ENCODE measurements at places on chromosomes 4 and X.

- DNase-seq = no peak
These were observed 954.0 kb upstream of the TENM3 start for GRCh38 chr4:181289198-181289597.

- DNase-seq = no peak
These were observed 178.4 kb upstream of the GALNT7 start for GRCh38 chr4:172989984-172990820.

DNA sequence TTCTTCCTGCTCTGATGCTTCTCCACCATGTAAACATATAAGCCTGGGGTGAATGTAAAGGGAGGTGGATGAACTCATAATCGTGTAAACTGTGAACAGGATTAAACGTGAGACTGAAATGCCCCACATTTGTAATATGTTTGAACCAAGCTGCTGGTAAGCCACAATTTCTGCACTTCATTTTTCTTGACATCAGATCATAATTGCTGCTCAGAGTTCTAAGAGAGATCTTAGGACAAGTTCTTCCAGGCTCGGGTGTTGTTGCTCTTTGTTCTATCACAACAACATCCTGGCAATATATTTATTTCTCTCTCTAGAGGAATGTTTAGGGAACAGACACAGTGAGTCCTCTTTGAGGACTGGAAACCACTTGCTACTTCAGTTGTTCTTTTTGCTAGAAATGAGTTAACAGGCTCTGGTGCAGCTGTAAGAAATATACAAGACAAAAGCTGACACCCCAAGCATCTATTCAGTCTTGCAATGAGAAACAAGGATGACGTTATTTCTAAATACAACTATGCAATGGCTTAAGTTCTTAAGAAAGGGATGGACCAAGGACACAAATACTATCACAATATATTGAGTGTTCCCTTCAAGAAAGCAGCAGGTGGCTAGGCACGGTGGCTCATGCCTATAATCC lies 59.6 kb downstream of the LNX1 start:
- DNase-seq = no peak

DNA sequence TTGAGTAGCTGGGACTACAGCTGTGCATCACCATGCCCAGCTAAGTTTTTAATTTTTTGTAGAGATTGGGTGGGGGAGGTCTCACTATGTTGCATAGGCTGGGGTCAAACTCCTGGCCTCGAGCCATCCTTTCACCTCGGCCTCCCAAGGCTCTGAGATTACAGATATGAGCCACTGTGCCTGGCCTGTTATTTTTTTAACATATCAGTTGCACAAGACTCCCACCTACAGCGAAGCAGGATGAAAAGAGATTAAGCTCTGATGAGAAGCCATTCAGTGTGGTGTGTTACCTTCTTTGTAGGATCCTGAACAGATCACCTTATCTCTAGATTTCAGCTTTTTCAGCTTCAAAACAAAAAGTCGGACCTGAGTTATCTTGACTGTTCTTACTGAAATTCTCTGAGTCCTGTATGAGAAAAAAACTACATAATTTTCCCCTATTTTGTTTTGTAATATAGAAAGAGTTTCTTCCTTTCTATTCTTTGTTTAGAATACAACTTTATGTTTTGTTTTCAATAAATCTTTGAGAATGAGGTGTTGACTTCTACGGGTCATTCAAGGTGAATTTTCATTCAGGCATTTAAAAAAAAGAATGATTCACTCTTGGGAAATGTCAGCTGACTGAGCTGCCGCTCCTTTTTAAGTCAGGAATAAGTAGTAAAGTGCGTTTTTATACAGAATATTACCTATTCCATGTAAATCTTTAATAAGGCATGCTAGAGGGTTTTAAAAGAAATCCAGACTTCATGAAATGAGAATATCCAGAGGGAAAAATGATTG lies 134.6 kb downstream of the ARSF start:
- DNase-seq = no peak

GRCh38 chr4:14303856-14304255 lies 676.3 kb upstream of the BOD1L1 start:
- DNase-seq = no peak

GRCh38 chr4:82618103-82618720 lies 56.4 kb upstream of the TMEM150C start:
- DNase-seq = peak; percentile 36

GRCh38 chr4:44438687-44439086 lies 9.9 kb downstream of the KCTD8 start:
- DNase-seq = no peak

DNA sequence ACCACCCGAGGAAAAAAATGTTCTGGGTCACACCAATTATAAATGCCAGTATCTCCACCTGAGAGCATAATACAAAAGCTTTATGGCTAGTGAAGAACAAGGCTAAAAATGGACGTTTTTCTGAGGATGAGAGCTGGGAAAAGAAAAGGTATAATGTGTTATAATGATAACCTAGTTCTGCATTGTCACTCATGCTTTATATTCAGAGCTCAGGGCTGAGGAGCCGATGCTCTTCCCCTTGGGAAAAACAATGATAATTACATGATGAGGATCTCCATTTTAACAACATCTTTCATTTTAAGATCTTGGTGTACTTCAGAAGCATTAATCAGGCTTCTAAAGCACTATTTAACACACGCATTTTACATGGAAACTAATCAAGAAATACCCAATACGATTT lies 333.7 kb downstream of the UNC5C start:
- DNase-seq = no peak

DNA sequence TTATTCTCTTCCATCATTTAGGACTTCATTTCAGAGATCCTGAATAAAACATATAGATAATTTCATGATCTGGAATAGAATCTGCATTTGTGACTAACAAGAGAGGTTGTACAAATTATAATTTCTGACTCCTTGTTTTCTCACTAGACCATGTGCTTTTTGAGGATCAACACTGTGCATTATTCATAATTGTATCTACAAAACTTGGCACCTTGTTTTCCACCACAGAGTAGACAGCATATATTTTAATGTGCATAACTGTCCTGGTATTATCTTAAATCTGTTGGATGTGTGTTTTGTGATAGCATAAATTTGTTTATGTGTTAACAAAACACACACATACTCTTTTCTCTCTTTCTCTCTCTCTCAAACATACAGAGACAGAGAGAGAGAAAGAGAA lies 514.9 kb upstream of the GALNT7 start:
- no peak for DNase-seq

GRCh38 chr4:151418385-151418784 lies 9.4 kb downstream of the FHIP1A start:
- DNase-seq = no peak

DNA sequence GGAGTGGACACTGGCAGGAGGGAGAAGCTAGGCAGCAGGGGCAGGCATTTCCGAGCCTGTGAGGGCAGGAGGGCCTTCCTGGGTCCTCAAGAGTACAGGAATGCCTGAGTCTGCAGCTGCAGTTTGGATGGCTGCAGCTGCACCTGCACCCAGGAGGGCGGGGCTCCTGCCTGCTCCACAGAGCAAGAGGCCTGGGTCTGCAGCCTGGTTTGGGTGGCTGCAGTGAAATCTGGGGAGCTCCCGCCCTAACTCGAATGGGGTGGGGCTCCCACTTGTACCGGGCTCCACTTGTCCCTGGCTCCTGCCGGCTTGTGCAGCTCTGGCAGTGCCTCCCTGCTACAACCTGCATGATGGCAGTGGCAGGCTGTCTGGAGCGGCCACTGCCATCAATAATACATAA lies 436.0 kb downstream of the ARHGAP24 start:
- DNase-seq = no peak

Data from retina (tissue), 1 donor.